Activated CD8-positive, alpha-beta T cell treated with anti-CD3 and anti-CD28 coated beads for 36 hours (primary cell): ENCODE measurements at places on chromosomes 6 and 20.

DNA sequence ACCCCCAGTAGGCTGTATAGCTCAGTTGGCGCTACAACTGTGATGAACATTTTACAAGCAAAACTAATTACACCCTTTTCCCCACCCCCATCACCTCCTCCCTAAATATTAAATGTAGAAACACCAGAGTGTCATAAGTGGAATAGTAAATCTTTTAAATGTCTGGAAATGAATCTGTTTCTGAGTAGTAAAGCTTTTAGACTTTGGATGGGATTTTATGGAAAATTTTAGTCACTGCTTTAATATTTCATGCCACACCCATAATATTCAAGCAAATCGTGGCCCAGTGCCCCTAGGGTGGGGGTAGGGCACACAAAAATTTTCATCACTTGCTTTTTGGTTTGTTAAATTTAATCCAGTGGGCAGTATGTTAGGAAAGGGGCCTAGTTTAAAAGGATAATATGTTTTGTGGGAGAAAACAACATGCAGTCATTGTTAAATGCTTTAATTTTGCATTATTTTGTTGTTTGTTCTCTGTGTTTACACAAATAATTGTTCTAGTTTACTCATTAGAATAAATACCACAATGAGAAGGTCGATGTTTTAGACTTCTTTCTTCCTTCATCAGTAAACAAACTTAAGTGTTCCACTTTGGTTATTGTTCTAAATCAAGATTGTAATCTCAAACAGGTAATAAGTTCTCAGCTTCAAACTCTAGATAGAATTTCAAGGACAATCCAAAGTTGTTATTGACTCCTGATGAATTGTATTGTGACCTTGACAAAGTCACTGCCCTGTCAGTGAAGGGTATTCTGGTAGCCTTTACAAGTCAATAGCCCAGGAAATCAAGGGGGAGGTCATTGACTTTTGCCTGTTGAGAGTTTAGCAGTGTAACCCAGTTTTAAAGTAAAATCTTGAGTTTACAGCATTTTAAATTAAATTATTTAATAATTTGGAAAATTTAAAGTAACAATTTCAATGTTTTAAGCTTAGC is 79.2 kb downstream of the CBFA2T2 start:
- H3K27ac ChIP-seq, result no peak overlapping the region
- H3K27me3 ChIP-seq, result no peaks in the 10 kb centered on the region
- peaks cover 25% of the 10 kb centered on the region for H3K4me1 ChIP-seq
- H3K36me3 ChIP-seq, result no peaks in the 10 kb centered on the region
- no peak for DNase-seq

DNA sequence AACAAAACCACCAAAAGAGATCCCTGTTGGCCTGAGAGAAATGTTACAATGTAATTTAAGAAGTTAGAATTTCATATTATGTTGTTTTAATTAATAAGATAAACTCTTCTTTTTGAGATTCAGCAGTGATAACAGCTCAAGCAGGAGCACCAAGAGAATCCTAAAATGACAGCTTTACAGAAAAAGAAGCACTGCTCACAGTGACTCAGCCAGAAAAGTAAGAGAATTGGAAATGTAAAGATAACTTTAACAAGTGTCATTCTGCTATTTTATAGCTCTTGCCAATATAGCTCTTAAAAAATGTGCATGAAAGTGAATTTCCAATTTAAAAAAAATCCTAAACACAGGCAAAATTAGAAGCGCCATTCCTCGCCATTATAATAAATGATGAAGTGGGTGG is 111.3 kb downstream of the UBE3D start:
- no peak overlapping the region for H3K27ac ChIP-seq
- H3K27me3 ChIP-seq, result no peaks in the 10 kb centered on the region
- H3K4me3 ChIP-seq, result no peak overlapping the region
- peaks cover 51% of the 10 kb centered on the region for H3K36me3 ChIP-seq

DNA sequence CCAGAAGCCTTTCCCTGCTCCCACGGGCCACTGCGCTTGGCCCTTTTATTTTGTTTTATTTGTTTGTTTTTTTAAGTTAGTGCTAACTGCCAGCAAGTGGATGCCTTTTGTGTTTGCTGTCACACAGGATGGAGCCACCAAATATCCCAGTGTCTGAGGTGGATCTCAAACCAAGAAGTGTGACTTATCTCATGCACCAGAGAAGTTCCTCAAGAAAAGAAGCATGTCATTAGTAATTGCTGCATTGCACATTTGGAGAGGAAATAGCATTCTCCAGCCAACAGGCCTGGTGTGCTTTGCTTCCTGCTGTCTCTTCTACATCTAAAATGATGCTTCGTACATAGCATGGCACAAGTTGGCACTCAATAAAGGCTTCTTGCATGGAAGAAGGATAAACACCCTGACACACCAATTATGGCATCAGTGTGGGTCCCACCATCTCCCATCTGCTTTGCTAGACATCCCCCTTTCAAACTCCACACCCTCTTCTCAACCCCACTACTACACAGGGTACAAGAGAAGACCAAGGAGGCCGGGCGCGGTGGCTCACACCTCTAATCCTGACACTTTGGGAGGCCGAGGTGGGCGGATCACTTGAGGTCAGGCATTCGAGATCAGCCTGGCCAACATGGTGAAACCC is 1.9 kb upstream of the ATP9A start:
- DNase-seq, result no peak
- H3K4me3 ChIP-seq, result no peak overlapping the region
- H3K36me3 ChIP-seq, result no peaks in the 10 kb centered on the region
- peaks cover 10% of the 10 kb centered on the region for H3K4me1 ChIP-seq
- H3K27ac ChIP-seq, result no peak overlapping the region
- H3K27me3 ChIP-seq, result peaks cover 25% of the 10 kb centered on the region

DNA sequence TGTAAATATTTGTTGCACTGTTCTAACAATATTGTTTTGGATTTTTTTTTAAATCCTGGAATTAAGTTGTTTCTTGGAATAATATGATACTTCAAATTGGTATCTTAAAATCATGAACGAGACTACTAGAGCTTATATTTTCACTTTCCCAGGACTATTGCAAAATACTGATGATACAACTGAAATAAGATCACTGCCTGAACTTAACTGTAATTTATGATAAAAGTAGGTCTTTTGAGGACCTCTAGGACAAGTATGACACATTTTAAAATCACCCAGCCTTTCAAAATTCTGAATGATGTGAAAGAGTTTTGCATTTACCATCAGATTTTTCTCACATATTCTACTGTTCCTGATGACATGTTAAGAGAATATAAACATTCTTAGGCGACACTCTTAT is 8.6 kb upstream of the UBE2J1 start:
- peaks cover 48% of the 10 kb centered on the region for H3K4me1 ChIP-seq
- H3K27ac ChIP-seq, result peak overlapping the region; percentile 75
- no peak overlapping the region for H3K4me3 ChIP-seq
- H3K36me3 ChIP-seq, result peaks cover 2% of the 10 kb centered on the region

DNA sequence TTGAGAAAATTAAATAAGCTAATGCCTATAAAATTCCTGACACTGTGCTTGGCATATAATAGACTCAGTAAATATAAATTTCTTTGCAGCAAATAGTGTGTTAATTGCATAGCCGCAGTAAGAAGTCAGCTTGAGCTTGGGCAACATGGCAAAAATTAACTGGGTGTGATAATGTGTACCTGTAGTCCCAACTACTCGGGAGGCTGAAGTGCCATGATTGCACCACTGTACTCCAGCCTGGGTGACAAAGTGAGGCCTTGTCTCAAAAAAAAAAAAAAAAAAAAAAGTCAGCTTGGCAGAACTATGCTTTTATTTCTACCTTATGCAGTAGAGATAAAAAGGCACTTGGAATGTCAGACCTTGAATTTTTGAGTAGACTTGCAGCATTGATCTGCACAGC is 121.8 kb downstream of the AKAP7 start:
- DNase-seq, result no peak
- no peak overlapping the region for H3K27ac ChIP-seq
- peaks cover 29% of the 10 kb centered on the region for H3K4me1 ChIP-seq

DNA sequence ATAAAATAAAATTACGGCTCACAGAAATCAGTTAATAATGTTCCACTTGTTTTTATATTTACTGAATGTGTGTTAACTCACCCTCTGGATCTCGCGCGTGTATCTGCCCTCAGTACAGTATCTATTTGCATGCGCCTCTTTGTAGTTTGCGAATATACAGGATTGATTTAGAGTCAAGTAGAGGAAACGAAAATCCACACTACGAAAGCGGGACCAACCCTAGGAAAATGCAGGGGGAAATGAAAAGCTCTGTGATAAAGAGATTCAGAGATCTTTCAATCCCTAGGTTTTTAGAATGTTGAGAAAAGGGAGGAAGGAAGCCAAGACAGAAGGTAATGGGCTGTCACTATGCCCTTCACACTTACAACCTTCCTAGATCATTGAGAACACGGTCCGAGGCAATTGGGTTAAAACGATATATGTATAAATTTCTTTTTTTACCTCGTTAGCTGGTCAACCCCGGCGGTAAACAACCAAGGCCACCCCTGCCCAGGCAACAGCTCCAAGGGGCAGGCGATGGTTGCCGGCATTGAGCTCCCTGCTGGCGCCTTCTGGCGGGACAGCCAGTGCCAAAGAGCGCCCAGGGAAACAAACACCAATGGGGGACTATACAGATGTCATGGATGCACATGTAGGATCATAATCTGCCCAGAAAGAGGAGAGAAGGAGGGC is 792 bp upstream of the FUT9 start:
- no peak overlapping the region for H3K27ac ChIP-seq
- H3K4me3 ChIP-seq, result no peak overlapping the region
- H3K4me1 ChIP-seq, result no peaks in the 10 kb centered on the region

DNA sequence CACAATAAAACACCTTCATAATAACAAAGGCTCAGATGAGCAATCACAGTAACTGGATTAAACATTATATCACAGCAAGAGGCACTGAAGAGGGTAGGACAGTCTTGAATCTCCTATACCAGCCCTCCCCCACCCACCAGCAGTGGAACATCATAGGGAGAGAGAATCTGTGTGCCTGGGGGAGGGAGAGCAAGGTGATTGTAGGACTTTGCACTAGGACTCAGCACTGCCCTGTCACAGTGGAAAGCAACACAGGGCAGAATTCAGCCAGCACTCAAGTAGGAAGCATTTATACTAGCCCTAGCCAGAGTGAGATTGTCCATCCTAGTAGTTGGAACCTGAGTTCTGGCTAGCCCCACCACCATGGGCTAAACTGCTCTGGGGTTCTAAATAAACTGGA is 400.2 kb downstream of the HAO1 start:
- no peaks in the 10 kb centered on the region for H3K36me3 ChIP-seq
- no peaks in the 10 kb centered on the region for H3K27me3 ChIP-seq

DNA sequence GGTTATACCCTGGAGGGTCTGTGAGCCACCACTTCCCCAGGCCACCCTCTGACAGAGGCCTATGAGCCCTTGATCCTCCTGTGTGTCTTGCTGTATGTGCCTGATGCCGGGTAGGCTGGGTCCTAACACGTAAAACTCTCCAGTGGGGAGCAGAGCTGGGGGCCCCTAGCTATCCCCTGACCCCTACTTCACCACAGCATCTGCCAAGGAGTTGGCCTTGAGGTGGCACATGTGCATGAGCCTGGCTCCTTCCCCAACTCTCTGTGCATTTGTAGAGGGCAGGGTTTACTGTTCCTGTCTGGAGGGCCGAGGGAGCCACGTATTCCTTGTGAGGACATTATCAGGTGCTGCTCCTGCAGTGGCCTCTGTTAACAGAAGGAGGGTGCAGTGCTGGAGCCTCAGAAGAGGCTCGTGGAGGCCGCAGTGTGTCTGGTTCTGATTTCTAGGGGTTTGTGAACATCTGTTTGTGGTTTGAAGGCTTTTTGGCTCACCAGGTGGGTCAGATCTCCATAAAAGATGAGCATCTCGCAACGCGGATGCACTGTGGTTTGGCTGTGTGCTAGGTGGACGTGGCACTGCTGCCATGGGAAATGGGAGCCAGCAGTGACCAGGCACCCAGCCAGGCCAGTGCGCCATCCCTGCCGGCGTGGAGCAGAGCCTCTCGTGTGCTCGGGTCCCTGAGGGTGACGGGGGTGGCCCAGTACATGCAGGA is 152.1 kb downstream of the DTNBP1 start:
- DNase-seq, result no peak
- peaks cover 53% of the 10 kb centered on the region for H3K36me3 ChIP-seq
- peak overlapping the region; percentile 34 for H3K27ac ChIP-seq
- H3K27me3 ChIP-seq, result no peaks in the 10 kb centered on the region
- H3K4me1 ChIP-seq, result no peaks in the 10 kb centered on the region
- no peak overlapping the region for H3K4me3 ChIP-seq

- DNase-seq, result no peak
- no peak overlapping the region for H3K27ac ChIP-seq
- H3K4me1 ChIP-seq, result no peaks in the 10 kb centered on the region
These were observed 311.5 kb upstream of the ID4 start for GRCh38 chr6:19525673-19526072.

DNA sequence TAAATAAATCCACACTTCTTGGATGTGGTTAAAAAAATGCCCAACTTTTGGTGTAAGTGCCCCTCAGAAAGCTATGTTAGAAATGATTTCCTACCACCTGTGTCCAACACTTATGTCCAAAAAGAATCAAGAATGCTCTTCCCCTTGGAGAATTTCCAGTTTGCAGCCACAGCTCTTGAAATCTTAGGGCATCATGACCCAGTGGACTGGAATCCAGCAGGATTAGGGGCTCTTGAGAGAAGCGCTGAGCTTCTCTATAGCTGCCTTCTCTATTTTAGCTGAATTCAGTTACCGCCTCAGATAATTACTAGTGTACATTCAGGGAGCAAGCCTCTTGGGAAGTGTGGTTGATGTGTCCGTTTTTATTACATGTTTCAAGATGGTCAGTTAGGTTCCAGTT is 2.5 kb downstream of the PHACTR1 start:
- no peaks in the 10 kb centered on the region for H3K4me1 ChIP-seq
- no peaks in the 10 kb centered on the region for H3K36me3 ChIP-seq
- no peak overlapping the region for H3K4me3 ChIP-seq

- H3K4me1 ChIP-seq, result peaks cover 14% of the 10 kb centered on the region
- peaks cover 16% of the 10 kb centered on the region for H3K36me3 ChIP-seq
- H3K27me3 ChIP-seq, result no peaks in the 10 kb centered on the region
- H3K4me3 ChIP-seq, result no peak overlapping the region
- no peak for DNase-seq
These were observed 64.7 kb downstream of the SAMD3 start for GRCh38 chr6:130158056-130158455.

DNA sequence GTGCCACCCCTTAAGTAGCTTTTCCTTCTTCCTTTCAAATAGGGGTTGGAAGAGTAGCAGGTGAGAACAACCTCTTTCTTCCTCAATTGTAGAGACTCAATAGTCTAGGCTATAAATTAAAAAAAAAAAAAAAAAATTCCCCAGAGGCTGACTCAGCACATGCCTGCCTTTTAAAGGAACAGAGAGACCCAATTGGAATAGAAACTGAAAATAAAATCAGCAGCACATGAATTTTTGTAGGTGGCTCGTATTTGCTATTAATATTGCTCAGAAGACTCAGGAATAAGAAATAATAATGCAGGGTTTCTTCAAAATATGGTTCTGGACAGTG is 19.3 kb downstream of the TOP1 start:
- H3K36me3 ChIP-seq, result peaks cover 32% of the 10 kb centered on the region
- peak overlapping the region; percentile 87 for H3K27ac ChIP-seq
- peak overlapping the region; percentile 79 for H3K4me3 ChIP-seq

- H3K27ac ChIP-seq, result no peak overlapping the region
- peaks cover 74% of the 10 kb centered on the region for H3K4me1 ChIP-seq
- H3K27me3 ChIP-seq, result no peaks in the 10 kb centered on the region
These were observed 34.2 kb downstream of the JARID2 start for GRCh38 chr6:15280028-15280427.
